ENCODE measurements at places on chromosomes 5 and 9.

GRCh38 chr9:137127301-137128157 lies 11.4 kb upstream of the GRIN1 start:
- DNase-seq = no peak

DNA sequence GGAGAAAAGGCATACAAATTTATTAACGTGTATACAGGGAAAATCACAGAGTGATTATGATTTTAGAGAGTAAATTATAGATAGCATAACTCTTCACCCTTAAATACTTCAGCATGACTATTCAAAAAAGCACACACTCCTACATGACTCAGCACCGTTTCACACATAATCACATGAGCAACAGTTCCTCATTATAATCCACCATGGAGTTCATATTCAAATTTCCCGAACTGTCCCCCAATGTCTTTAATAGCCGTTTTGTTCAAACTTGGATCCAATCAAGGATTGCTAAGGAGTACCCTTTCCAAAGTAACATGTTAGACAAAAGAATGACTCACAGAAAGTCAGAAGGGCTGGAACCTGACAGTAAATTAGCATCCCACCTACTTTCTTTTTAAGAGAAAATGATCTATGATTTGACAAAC lies 32.1 kb downstream of the RAPGEF1 start:
- no peak for DNase-seq

GRCh38 chr9:1125741-1126140 lies 75.6 kb downstream of the DMRT2 start:
- no peak for DNase-seq

DNA sequence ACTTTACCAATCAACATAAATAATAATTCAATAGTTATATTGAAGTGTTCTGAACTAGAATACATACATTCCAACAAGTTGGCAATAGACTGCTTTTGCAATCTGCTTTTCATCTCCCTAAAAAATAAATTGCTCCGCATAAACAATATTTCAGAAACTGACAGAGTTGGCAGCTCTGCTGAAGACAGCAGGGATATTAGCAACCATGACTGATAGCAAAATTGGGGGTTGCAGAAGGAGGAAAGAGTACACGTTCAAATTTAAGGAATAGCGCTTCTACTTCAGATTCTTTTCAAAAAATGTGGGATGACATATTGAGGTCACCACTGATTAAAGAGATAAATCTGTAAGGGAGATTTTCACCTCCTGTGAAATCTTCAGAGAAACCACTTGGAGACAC lies 521.2 kb downstream of the DTWD2 start:
- DNase-seq = no peak

GRCh38 chr5:95720094-95720786 lies 10.9 kb upstream of the RHOBTB3 start:
- DNase-seq = no peak

GRCh38 chr5:133108481-133108921 lies 56.7 kb downstream of the HSPA4 start:
- DNase-seq = no peak

DNA sequence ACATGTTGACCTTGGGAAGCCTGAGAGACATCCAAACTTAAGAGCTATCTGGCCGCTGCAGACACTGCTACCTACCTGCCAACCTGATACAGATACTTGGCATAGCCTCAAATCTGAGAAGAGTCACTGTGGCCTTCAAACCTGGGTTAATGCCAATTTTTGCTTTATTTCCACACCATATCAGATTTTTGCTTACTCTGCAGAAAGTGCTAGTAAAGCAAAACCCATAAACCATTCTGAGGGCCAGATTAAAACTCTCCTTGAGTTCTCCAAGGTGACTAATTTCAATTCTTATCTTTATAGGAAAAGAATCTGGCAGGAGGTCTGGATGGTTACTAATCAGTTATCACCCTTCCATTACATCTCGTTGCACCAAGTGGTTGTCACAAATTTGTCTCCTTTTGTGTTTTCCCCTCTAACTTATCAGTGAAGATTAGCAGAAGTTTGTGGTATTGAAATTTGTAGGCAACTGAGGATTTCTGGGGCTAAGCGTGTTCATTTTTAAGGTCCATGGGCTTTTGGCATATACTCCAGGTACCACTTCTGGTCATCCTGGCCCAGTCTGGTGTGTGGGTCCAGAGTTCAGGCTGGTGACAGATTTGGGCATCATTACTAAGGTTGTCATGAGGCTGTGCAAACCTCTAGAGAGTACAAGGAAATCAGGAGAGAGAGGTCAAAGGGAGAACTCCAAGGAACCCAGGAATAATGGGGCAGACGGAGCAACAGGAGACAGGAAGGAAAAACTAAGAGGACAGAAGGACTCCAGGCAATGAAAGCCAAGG lies 177.9 kb downstream of the TSSK1B start:
- no peak for DNase-seq

DNA sequence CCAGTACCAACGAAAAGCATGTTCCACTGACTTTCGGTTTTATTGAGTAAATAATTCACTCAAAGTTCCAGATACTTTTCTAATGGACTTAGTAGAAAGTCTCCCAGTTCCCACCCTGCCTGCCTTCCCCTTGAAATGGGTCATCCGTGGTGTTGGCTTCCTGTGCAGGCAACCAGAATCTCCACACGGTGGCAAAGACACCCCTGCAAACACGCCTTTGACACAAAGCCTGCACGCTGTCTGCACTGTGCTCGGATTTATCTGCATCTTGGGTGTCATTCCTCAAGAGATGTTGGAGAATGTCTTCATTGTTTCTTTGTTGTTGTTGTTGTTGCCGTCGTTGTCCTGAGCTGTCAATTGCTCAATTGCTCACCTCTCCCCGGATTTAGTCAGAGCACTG lies 150.0 kb upstream of the IRX2 start:
- no peak for DNase-seq

DNA sequence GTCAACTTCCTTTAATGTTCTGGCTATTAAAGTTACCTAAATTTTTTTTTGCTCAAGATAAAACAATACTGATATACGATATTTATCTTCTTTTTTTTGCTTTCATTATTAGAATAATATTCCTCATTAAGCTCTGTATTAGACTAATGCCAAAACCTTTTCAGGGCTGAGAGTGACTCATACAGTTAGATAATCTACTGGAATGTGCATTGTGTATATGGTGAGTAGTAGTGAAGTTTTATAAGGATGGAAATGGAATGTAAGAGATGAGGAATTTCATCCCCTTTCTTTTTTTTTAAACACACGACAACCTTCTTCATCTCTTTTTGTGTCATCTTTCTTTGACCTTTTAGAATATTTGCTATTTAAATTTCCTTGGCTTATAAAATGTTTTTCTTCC lies 268.6 kb downstream of the ISL1 start:
- DNase-seq = no peak

DNA sequence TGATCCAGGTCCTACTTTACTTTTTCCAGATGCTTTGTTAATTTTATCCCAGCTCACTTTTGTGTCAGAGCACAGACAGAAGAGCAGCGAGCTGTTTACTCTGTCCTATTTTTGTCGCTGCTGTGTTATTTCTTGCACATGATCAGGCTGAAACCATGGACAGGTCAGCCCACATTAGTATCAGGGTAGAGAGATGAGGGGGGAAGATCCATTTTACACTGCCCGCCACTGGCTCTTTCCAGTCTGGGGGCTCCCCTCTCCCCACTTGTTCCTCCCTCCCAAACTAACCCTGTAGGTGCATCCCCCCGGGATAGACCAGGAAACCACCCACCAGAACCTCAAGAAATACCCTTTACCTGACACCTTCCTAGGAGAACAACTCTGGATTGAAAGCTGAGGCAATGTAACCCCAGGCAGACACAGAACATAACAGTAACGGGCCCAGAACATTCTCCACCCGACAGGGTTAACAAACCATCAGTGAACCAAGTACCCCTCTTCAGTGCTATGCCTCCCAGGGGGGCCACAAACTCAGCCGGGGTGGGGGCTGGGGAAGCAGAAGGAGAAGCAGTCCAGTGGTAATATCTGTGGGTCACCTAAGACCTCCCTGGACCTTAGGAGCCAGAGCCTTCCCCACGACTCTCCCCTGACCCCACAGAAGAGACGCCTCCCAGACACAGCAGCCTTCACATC lies 10.3 kb downstream of the VDAC1 start:
- DNase-seq = no peak

GRCh38 chr9:97359147-97359546 lies 51.7 kb downstream of the CCDC180 start:
- no peak for DNase-seq

GRCh38 chr5:116947691-116948528 lies 373.3 kb upstream of the SEMA6A start:
- peak; percentile 74 for DNase-seq

DNA sequence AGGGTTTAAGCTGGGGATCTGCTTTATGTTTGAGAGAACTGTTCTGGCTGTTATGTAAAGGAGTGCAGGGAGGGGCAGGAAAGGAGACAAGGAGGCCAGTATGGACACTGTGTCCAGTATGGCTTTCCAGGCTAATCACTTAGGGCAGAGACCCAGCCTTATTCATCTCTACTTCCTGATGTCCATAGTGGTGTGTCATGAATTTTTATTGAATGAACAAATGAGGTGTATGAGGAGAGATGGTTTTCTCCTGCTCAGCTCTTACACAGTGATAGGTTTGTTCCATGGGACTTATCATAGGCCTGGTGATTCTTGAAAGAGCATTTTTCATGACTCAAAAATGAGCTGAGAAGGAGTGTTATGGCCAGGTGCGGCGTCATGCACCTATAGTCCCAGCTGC lies 20.5 kb upstream of the FGFR4 start:
- no peak for DNase-seq

DNA sequence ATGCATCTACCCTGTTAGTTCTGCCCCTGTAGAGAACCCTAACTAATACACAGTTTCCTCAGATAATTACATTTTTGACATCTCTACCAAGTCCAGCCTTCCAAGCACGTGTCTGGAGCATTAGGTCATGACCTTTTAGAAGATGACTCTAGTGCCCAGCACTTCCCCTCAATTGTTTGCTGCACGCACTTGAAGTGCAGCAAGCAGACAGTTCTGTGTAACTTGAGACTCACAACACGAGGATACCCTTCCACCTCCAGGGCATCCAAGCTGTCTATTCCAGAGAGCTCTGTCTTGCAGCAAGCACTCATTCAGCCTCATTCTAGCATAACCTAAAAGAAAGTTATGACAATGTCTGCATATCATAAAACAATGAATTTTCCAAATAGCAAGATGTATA lies 1410.5 kb upstream of the CDH18 start:
- no peak for DNase-seq

GRCh38 chr9:113580041-113580953 lies 116.8 kb downstream of the RGS3 start:
- no peak for DNase-seq

DNA sequence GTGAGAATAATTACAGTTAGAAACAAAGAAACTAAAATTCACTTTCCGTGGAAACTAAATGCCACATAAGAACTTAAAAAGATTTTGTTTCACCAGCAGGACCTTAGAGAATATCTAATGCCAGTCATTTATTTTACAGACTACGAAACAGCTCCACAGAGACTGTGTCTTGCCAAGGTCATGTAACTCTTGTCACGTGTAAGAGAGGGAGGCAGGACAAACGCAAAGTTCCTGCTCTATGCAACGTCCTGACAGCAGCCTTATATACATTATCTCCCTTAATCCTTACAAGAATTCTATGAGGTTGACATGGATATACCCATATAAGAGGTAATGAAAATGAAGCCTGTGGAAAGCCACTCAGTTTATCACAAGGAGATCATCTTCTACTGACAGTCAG lies 39.4 kb downstream of the CTNNAL1 start:
- no peak for DNase-seq

GRCh38 chr5:67014957-67015400 lies 181.6 kb downstream of the CD180 start:
- no peak for DNase-seq

DNA sequence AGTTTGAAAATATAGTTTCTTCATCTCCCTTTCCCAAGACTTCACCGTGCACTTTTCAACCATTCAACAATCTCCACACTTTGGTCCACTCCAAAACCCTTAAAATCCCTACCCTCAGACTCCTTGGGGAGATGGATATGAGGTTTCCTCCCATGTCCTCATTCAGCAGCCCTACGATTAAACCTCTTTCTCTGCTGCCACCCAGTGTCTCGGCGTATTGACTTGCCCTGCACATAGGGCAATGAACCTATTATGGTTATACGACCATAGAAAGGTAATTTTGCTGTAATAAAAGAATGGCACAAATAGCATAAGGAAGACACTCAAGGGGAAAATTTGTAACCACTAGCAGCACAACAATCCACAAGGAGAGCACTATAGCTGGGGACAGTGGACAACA lies 803.5 kb downstream of the TLE1 start:
- no peak for DNase-seq

DNA sequence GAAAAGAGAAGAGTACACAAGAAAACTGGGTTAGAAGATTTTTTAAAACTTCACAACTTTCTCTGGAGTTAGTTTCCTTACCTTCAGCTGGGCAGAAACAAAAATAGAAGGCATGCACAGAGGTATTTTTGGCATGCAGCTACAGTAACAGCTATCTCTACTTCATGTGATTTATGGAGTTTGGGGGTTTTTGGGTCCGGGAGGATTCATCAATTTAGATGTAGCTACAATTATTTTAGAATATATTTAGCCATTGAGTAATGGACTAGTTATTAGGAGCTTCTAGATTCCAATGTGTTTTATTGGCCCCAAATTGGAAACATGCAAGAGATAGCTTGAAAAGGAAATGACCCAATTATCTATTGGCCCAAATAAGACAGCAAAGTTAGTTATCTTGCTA lies 91.6 kb upstream of the TNFAIP8 start:
- no peak for DNase-seq

- DNase-seq = no peak
These were observed 110.1 kb upstream of the PPP1R26 start for GRCh38 chr9:135369412-135369990.

GRCh38 chr5:6656680-6657079 lies 23.4 kb downstream of the SRD5A1 start:
- DNase-seq = no peak

GRCh38 chr5:95283761-95284571 lies 928 bp downstream of the MCTP1 start:
- no peak for DNase-seq

GRCh38 chr5:39211773-39212172 lies 7.6 kb downstream of the FYB1 start:
- DNase-seq = no peak

- DNase-seq = no peak
These were observed 13.9 kb upstream of the KIF12 start for GRCh38 chr9:114112778-114113584.

- no peak for DNase-seq
These were observed 199.3 kb downstream of the PAX5 start for GRCh38 chr9:36834736-36835135.

DNA sequence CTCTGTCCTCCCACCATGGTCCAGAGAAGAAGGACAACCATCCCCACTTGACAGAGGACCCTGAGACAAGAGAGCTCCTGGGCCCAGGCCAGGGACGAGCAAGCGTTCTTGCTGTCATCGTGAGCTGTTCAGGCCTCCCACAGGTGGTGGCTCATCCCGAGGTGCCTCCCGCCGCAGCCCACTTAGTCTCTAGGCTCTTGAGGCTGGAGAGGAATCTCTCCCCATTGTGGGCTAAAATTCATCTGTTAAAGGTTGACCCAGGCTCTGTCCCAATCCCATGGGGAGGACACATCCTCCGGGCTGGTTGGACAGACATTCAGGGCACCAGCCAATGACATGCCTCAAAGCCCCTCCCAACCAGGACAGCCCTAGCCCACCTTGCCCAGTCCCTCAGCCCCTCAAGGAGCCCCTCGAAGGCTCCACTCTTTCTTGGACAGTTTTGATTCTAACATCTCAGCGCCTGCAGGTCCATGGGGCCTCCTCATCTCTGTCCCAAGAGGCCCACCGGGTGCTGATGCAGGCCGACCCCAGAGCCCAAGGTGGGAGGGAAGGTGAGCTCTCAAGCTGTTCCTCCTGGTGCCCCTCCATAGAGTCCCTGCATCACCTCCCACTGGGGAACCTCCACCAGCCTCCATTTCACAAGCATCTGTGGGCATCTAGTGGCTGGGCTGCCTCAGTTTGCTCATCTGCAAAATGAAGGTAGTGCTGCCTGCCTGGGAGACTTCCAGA lies 52.9 kb downstream of the BARX1 start:
- DNase-seq = no peak

Measured in NCI-H748 treated with DMSO at 0.1 percent for 48 hours (cell line).